Naive thymus-derived CD4-positive, alpha-beta T cell (primary cell): ENCODE measurements at places on chromosomes 7 and 10. TPM values are rescaled to one million over a fixed set of nuclear protein-coding genes. Genes with fewer than 3 reads are reported as not detected.

Gene UTF1
- total RNA-seq, result 0.56 TPM

Gene MRC1
- total RNA-seq, result 3.3 TPM

Gene GPR141
- total RNA-seq, result not detected

Gene AQP1
- total RNA-seq, result 0.19 TPM

DNA sequence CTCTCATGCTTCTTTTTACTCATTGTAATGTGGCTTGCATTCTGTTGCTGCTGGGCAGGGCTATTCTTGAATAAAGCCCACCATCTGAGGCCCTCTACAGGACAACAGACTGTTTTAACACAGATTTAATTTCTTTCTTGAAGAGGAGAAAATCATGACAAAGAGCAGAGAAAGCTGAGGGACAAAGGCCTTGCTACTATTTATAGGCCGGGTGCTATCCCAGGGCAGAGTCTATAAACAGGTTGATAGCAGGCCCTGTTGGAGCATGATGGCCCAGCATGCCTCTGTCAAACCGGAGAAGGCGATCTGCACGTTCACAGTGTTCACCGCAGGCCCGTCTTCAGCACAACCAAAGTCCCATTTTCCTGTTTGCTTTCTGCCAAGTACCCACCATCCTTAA, 3.0 kb downstream of the VIPR2 start:
- DNase-seq, result no peak

DNA sequence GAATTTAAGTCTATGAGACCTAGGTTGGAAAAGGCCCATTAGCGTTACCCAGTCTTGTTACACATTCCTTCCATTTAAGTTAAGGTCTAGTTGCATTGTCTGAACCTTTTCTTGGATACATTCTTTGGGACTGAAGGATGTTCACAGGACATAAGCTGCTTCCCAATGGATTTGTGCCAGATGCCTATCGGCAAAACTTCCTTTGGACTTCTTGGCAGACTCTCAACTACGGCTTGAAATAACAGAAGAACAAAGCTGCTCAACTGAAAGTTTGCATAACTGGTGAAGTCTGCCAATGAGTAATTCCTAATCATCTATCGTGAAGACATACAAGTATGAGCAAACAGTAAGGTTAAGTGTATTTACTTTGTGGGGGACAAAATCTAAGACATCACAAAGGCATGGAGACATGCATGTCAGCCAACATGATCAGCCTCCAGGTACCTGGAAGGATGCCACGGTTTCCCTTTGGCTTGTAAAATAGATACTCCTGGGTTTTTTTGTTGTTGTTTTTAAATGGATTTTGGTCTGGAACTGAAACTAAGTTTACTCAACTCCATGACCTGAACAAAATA, 35.4 kb downstream of the MALSU1 start:
- DNase-seq, result no peak

- no peak for DNase-seq
Observed at GRCh38 chr10:88256013-88256680, 327.0 kb downstream of the RNLS start.

DNA sequence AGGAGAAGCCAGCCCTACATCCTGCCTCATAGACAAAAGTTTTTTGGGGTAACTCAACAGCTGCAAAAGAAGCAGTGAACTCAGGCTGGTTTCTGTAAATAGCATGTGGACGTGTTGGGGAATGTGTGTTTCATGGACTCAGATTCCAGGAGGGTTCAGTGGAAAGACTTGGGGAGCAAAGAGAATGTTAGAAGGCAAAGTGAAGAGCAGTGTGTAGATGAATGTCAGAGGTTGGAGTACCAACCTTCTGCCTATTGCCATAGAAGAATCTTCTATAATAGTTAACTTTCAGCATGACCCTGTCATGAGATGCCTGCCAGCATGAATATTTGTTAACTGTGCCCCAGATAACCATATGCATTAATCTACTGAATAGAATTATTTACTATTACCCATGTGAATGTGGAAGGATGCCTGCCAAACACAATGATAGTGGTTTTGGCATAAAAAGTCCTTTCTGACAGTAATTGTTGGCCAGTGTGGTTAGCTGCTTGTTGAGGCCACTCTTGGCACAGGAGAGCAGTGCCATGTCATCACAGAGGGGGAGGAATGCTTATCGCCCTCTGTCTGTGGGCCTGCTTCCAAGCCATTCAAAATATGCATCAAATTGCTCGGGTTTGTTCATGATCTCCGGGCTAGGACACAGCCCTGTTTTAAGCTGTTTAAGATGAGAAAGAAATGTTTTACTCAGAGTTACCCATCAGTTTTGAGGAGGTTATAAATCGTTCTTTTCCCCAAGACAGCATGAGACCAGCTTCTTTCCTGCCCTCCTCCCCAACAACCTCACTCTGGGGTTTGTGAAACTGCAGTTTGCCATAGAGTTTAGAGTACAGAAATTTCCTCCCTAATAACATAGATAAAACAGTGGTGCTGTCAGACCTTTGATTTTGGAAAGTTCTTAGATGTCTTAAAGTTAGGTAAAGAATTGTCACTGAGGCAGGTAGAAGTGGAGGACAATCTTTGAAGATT, 165.3 kb downstream of the WNT2 start:
- DNase-seq, result no peak

Gene GIMAP1
- 124 TPM for total RNA-seq

- DNase-seq, result no peak
Observed at GRCh38 chr10:50395271-50395670, 144.0 kb upstream of the ASAH2 start.

Gene PKD2L1
- not detected for total RNA-seq

- no peak for DNase-seq
Observed at GRCh38 chr7:111006040-111006439, 84.9 kb upstream of the LRRN3 start.

GRCh38 chr10:45454262-45454661, 80.2 kb downstream of the ALOX5 start:
- DNase-seq, result no peak

DNA sequence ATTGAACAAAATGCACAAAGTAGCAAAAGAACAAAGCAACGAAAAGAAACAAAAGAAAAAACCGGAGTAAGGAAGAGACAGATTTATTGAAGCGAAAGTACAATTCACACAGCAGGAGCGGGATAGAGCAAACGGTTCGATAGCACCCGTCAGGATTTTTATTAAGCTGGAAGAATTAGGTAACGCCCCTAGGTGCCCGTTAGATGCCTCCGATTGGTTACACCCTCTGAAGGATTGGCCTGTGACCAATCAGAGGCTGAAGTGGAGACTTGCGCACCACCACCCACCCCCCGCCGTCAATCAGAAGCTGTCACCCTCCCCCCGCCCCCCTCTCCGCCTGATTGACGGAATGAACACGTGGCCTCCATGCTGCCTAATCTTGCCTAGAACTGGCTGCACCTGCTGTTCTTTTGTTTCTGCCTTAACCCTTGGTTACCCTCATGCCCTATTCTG, 16.8 kb downstream of the OCM2 start:
- no peak for DNase-seq

- no peak for DNase-seq
Observed at GRCh38 chr7:44875241-44875640, 10.1 kb downstream of the PURB start.

GRCh38 chr10:5517546-5517945, 7.2 kb upstream of the CALML3 start:
- DNase-seq, result no peak

Gene PIP
- not detected in 2 replicates for total RNA-seq

Gene DCLRE1C
- total RNA-seq, result 29.4 TPM

GRCh38 chr7:30469303-30469702, 9.3 kb downstream of the NOD1 start:
- no peak for DNase-seq

- DNase-seq, result no peak
Observed at GRCh38 chr10:28734938-28735759, 57.8 kb downstream of the BAMBI start.

GRCh38 chr10:101856626-101857025, 13.0 kb upstream of the KCNIP2 start:
- DNase-seq, result no peak

DNA sequence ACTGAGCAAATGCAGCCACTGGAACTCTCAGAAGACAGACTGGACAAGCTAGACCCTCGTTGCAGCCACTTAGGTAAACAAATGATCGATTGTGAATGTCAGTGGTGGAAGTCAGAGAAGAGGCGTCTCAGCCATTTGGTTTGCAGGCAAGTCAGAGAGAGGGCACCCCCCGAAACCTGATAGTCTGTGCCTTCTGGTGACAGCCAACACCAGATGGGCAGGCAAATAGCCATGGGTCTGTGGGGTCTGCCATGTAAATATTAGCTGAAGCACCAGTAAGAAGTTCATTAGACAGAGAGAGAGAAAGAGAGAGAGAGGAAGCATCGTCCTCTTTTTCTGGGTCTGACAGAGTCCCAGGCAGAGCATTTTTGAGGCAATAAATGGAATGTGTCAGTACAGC, 5.4 kb downstream of the PPP1R17 start:
- DNase-seq, result no peak

- DNase-seq, result no peak
Observed at GRCh38 chr7:47609803-47610452, 28.0 kb upstream of the TNS3 start.

GRCh38 chr10:34235164-34235832, 579.8 kb downstream of the PARD3 start:
- no peak for DNase-seq

Gene TAS2R38
- not detected for total RNA-seq

DNA sequence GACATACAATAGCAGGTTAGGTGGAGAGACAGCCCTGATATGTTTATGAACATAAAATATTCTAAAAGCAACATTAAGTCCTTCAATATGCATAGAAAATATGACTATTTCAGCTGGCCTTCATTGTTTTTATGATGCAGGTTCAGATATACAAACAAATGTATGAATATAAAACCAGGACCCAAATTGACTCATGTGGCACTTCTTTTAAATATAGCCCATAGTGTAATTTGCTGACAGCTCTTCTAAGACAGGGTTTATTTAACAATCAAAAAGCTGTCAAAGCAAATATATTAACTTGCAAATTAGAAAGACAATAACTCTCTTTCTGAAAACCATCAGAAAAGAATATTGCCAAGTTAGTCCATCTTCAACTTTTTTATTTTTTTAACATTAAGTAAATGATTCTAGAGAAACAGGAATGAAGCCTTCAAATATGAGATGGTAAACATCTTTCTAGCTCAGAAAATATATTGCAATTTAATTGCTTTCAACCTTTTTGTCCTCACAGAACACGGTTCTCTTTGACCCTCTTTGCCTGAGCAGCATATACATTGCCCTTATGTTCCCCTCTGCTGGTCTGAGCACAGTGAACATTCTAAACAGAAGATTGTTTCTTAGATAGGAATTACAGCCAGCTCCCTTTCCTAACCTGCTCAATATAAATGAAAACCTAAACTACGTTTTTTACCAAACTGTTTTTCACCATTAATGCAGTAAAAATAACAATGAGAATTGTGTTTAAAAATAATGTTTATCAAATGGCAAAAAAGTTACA, 82.8 kb downstream of the CACNA2D1 start:
- DNase-seq, result no peak

DNA sequence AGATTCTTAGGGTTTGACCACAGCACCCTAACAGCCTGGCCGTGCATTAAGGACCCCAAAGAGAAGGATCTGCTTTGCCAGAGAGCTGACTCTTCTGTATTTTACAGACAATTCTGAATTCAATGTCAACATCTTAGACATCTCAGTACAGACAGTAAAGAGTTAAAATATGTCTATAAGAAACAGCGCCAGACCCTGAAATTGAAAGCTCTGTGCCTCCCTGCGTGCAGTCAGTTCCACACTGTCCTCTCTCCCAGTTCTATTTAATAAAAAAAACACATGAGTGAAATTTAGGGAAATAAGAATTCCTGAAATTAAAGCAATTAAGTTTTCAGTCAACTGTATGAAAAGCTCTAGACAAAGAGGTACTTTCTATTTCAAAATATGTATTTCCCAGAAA, 45.1 kb downstream of the MET start:
- DNase-seq, result no peak

Gene TAS2R41
- total RNA-seq, result 3.4 TPM

DNA sequence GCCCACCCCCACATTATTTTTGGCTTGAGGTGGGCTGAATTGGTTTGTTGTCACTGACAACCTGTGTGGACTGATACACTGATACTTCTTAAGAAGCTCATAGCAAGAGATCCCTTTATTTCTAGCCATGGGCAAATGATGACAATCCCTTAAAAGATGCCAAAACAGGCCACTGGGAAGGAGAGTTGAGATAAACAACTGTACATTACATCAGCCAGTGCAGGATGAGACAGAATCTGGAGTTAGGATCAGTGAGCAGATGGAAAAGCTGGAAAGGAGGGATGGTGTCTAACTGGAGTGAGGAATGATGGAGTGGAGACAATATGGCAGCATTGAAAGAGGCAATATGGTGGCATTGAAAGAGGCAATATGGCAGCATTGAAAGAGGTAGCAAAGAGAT, 195.9 kb upstream of the LYZL2 start:
- no peak for DNase-seq

DNA sequence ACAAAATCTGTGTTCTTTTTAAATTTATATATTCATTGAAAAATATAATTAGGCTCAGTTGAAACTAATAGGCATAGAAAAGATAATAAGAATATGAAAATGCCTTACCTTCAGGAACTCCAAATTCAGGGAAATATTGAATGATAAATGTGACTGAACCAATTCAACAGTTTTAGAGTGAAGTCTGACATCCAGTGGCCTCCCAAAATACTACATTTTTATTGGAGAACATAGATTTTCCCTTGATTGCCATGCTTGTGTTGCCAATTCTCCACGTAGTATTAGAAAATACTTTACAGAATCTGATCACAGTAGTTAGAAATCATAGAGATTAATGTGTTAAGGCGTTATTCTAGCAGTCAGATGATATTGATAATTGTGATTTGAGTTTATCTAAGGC, 1246.7 kb downstream of the GATA3 start:
- no peak for DNase-seq
